Activated CD8-positive, alpha-beta memory T cell treated with anti-CD3 and anti-CD28 coated beads for 1 hour (primary cell): ENCODE measurements at places on chromosomes 6 and 20.

GRCh38 chr20:43893930-43894329, 20.7 kb upstream of the TOX2 start:
- DNase-seq: no peak

DNA sequence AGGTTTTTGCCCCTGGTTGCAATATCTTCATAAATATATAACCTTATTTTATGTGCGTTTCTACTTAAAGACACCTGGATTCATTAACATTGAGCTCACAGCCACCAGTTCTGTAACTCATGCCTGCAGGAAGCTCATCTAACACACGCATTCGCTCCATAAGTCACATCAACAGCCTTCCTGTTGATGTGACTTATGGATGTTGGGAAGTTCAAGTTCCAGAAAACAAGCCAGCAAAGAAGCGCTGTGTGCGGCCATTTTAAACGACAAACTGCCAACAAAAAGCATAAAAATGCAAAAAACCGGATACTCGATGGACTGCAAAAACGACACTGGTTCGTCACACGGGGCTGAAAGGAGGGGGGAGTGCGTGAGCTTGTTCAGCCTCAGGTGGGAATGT, 77.9 kb upstream of the NFATC2 start:
- DNase-seq: no peak

GRCh38 chr6:40328386-40328985, 258.7 kb downstream of the LRFN2 start:
- DNase-seq: no peak

DNA sequence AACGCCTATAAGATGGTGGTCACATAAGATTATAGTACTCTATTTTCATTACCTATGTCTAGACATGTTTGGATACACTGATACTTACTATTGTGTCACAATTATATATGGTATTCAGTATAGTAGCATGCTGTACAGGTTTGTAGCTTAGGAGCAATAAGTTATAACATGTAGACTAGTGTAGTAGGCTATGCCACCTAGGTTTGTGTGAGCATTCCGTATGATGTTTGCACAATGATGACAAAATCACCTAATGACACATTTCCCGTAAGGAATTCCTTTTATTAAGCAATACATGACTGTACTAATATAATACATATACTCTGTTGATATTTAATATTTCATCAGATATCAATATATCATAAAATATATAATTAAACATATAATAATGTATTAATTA, 540.7 kb downstream of the BMP2 start:
- no peak for DNase-seq

GRCh38 chr20:1734269-1734858, 76.8 kb upstream of the SIRPG start:
- DNase-seq: no peak

DNA sequence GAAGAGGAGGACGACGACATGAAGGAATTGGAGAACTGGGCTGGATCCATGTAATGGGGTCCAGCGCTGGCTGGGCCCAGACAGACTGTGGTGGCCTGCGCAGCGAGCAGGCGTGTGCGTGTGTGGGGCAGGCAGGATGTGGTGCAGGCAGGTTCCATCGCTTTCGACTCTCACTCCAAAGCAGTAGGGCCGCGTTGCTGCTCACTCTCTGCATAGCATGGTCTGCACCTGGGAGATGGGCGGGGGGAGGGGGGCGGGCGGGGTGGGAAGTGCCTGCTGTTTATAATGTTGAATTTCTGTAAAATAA, 42.3 kb downstream of the CHMP4B start:
- DNase-seq: no peak

GRCh38 chr6:20402342-20403069, 827 bp downstream of the E2F3 start:
- DNase-seq: no peak

GRCh38 chr20:11492386-11492785, 425.3 kb upstream of the BTBD3 start:
- no peak for DNase-seq

- peak; percentile 64 for DNase-seq
These were observed 25.4 kb downstream of the SLC17A9 start for GRCh38 chr20:62977613-62978560.
